ENCODE measurements at places on chromosomes 1 and 21. TPM values are rescaled to one million over a fixed set of nuclear protein-coding genes. Genes with fewer than 3 reads are reported as not detected.

Gene C2CD2
- total RNA-seq = 5.0 TPM

Gene HNRNPU
- 598 TPM for total RNA-seq

DNA sequence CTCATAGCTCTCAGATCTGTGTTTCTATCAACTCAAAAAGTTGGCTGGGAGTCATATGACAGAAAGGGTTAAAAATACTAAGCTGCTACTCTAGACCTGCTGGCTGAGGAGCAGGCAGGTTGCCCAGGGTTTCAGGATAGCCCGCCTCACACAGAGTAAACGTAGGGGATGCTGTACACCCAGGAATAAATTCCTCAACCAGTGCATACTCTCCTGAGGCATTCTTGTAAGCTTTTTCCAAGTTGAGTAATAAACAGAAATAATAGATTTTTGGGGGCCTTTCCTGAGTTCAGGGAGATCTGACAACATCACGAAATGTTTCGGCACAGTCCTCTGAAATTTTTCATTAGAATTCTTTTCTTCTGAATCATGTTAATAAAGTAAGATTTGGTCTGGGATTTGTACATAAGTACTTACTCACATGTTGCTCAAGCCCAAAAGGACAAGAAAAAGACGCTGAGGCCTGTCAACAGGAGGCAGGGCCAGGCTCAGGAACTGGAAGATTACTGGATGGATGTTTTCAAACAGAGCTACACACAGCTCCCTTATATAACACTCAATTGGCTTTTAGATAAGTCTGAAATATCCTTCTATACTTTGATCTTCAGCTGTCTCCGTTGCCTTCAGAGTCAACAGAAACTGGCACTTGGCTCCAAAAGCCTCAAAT, 41.0 kb downstream of the TGFBR3 start:
- H3K27ac ChIP-seq = no peak overlapping the region
- H3K4me3 ChIP-seq = no peak overlapping the region
- no peaks in the 10 kb centered on the region for H3K27me3 ChIP-seq

DNA sequence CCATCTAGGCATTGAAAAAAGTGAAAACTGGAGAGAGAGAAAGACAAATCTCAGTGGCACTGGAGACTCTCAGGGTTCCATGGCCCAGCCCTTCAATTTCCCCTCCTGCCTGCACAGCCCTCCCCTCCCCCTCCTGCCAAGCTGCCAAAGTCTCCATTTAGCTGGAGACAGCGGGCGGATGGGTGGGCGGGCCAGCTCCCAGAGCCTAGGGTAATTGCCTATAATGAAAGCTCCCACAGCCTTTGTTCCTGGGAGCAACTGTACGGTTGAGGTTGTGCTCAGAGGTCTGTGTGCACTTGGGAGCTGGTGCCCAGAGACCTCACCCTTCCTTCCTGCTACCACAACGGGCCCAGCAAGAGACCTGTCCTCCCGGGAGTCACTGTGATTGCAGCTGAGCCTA, 89.6 kb downstream of the NAV1 start:
- H3K27ac ChIP-seq = no peak overlapping the region
- H3K4me3 ChIP-seq = no peak overlapping the region
- no peaks in the 10 kb centered on the region for H3K36me3 ChIP-seq
- H3K4me1 ChIP-seq = no peaks in the 10 kb centered on the region
- no peak for DNase-seq
- H3K27me3 ChIP-seq = no peaks in the 10 kb centered on the region

Gene OR2M3
- not detected for total RNA-seq

DNA sequence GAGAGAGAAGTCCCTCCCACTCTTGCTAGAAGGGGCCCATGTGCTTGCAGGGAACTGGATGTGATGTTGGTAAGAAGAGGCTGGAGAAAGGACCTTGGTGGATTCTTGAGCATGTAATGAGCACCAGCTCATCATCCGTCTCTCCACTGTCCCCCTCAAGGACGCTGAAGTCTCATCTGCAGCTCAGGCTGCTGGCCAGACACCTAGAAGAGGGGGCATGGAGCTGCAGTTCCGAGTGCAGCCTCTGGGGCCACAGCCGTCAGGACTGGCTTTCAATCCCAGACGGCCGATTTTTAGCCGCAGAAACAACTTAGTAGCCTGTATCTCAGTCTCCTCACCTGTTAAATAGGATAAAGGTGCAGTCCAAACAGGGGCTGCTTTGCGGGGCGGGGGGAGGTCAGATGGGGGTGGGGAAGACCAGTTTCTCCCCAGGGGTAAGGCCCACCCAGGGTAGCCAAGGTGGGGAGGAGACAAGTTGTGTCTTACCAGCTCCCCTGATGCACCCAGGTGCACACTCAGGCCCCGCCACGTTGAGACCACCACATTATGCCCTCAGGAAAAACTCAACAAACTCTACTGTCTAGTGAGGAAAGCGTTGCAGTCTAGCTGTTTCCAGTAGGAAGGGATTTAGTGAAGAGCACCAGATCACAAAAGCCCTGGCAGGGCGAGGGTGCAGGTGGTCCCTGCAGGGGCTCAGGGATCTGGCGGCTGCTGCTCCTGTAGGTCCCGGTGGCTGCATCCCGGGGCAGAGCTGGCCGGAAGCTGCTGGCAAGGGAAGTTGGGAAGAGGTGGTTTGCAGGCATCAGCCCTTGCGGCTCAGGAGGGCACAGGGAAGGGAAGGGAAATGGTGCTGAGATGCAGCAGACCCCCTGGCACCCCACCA, 29.5 kb downstream of the LDLRAP1 start:
- H3K36me3 ChIP-seq = peaks cover 3% of the 10 kb centered on the region
- H3K27me3 ChIP-seq = no peaks in the 10 kb centered on the region
- DNase-seq = peak; percentile 35
- no peak overlapping the region for H3K27ac ChIP-seq

Gene PTCH2
- 1.1 TPM for total RNA-seq

All from CD8-positive, alpha-beta memory T cell (primary cell).